ENCODE measurements at places on chromosomes 5 and 9. TPM values are rescaled to one million over a fixed set of nuclear protein-coding genes. Genes with fewer than 3 reads are reported as not detected.
A peak's percentile ranks its signal among the peaks of the same experiment; 100 is the strongest.

DNA sequence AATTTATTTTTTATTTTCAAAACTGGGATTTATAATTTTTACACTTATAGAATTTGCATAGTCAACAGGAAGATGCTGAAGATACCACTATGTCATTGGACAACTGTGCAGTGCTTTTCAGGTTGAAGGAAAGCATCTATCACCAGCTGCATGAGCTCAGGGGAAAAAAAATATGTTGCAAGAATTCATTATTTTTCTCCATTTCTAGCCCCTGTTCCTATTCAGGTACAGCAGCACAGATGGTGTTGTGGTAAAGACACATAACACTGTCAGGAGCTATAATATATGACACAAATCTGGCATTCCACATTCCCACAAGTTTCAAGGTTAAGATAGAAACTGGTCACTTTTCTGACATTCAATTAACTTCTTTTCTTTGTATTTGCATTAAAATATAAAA is 1088.6 kb downstream of the MAT2B start:
- DNase-seq, result no peak

DNA sequence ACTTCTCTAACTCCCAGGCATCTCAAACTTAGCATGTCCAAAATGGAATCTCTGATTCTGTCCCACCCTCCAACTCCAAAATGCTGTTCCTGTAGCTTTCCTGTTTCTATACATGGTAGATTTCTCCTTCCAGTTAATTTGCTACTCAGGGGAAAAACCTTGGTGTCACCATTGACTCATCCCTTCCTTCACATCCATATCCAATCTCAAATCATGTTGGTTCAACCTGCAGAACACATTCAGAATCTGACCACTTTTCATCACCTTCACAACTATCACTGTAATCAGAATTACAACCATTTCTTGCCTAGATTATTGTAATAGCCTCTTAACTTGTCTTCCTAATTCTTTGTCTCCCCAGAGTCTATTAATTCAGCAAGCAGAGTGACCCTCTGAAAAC is 10.8 kb downstream of the RIOK2 start:
- no peak for DNase-seq

GRCh38 chr5:141657404-141657803 is 6.2 kb upstream of the FCHSD1 start:
- DNase-seq, result no peak

GRCh38 chr5:107112216-107112615 is 558.5 kb downstream of the EFNA5 start:
- DNase-seq, result no peak

GRCh38 chr5:62199792-62200716 is 106.0 kb upstream of the KIF2A start:
- DNase-seq, result no peak

DNA sequence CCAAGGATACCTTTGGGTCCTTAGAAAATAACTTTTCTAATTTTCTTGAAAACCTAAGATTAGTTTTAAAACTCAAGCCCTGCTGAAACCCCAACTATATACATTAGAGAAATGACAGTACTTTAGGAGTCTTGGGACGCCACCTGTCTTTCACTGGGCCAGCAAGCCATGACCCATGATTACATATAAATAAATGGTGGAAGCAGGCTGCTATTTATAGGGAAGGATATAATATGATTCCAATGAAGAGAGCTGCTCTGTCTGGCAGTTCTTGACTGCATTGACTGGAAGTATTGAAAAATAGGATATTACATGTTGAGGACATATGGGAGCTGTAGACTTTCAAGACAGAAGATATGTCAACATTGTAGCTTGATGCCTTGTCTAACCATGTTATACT is 7.3 kb downstream of the JMY start:
- no peak for DNase-seq

GRCh38 chr5:168301593-168302390 is 10.3 kb downstream of the WWC1 start:
- peak; percentile 84 for DNase-seq

- no peak for DNase-seq
Measured at GRCh38 chr9:92607088-92607487, 62.8 kb downstream of the IPPK start.

DNA sequence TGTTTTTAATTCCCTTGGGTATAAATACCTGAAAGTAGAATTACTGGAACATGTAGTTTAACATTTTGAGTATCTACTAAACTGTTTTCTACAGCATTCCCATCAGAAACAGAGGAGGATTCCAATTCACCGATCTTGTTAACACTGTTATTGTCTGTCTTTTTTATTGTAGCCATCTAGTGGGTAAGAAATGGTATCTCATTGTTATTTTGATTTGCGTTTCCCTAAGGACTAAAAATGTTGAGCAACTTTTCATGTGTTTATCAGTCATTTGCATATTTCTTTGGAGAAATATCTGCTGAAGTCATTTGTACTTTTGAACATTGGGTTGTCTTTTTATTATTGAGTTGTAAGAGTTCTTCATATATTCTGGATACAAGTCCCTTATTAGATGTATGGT is 135.2 kb upstream of the NFIL3 start:
- no peak for DNase-seq

- peak; percentile 23 for DNase-seq
Measured at GRCh38 chr5:172312286-172312685, 28.7 kb upstream of the UBTD2 start.

DNA sequence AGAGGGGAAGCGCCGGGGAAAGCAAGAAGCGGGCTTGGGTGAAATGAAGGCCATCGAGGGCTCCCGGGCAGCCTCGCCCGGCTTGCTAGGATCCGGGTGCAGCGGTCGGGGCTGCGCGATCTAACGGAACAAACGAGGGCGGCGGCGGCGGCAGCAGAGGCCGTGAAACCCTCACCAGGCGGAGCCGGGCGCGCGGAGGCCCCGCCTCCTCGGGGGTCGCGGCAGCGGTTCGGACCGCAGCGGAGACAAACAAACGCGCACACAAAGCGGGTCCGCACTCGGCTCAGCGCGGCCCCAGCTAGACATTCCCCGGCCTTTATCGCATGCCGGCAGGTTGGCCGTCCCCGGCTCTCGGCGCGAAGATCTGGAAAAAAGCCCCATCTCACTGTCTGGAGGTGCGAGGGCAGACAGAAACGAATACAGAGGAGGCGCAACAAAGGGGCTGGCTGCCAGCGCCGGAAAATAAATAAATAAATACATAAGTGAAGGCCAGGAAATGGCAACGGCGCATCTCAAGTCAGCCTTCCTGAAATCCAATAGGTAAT is 10.5 kb upstream of the TRIM36 start:
- peak; percentile 85 for DNase-seq

DNA sequence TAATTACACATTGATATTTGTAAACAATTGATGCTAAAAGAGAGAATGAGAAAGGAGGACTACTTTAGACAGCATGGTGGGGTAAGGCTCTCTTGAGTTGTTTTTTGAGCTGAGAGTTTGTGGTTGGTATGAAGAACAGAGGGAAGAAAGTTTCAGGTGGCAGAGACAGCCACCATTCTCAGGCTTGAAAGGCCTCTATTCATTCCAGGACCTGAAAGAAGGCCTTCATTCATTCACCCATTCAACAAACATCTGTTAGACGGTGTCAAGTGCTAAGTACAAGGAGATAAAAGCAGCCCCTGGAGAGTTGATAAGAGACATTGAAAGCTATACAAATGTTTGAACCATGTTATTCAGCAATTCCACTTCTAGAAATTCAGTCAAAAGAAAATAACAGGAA is 21.7 kb upstream of the ADAM19 start:
- no peak for DNase-seq

DNA sequence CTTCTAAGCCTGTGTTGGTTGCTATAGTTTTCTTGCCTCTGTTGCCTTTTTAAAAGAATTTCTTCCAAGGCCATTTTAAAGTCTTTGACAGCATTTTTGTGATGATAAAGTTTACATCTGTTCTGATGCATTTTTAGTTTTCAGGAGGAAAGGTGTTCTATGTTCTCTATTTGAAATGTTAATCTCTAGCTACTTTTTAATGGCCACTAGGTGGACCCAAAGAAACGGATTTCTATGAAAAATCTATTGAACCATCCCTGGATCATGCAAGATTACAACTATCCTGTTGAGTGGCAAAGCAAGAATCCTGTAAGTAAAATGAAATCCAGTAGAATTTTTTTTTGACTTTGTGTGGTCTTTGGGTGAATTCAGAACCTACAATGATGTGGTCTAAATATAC is 60.2 kb downstream of the MELK start:
- no peak for DNase-seq

GRCh38 chr5:57327561-57328367 is 153.9 kb downstream of the GPBP1 start:
- DNase-seq, result no peak

DNA sequence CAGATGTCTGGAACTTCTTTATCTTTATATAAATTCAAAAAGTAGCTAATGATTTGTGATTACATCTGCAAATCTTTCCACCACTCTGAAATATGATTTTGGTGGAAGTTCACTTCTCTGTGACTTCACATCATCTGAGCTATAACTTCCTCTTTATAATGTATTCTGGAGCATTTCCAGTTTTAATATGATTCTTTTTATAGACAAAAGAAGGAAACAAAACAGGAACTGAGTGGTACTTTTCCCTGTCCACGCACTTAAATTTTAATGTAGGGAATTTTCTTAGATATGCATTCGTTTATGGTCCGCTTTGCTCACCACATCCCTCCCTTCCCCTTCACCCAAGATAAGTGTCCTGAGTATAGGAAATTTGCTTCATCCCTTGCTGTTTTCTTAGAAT is 333.5 kb downstream of the CHSY3 start:
- DNase-seq, result no peak

DNA sequence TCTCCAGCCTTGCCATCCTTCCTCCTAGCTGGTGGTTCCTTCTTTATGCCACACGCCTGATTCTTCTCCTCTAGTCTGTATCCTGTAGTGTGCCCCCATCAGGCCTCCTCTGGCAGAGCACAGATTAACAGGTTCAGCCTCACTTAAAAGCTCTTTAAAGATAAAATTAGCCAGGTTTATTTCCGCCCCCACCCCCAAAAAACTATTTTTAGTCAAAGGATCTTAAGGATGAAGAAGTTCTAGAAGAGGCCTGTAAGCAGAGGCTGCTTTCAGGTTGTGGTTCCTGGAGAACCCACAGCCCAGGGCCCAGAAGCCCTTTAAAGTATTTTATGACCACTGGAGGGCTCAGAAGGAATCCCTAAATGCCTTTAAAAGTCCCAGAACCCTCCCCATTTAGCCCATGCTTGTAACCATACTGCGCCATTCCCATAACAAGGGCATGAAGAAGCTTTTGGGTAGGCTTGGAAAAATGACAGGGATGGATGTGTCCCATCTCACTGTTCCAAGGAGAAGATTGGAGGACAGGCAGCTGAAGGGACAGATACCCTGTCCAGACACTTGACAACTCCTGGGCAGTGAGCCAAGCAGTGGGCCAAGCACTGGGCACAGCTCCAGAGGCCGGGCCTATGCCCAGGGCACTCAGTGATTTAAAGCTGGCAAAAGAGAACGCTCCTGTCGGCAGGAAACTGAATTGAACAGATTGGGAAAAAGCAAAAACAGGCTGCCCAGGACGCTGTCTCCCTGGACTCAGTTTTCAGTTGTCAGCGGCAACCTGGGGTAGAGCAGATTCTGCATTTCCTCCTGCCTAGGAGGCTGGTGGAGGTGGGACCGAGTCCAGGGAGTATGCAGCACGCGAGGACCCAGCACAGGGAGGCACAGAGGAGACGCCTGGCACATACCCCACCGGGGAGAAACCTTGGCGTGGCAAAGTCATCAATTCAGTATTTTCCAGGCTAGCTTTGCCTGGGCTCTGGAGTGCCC is 106.3 kb upstream of the SSBP2 start:
- DNase-seq, result peak; percentile 80

DNA sequence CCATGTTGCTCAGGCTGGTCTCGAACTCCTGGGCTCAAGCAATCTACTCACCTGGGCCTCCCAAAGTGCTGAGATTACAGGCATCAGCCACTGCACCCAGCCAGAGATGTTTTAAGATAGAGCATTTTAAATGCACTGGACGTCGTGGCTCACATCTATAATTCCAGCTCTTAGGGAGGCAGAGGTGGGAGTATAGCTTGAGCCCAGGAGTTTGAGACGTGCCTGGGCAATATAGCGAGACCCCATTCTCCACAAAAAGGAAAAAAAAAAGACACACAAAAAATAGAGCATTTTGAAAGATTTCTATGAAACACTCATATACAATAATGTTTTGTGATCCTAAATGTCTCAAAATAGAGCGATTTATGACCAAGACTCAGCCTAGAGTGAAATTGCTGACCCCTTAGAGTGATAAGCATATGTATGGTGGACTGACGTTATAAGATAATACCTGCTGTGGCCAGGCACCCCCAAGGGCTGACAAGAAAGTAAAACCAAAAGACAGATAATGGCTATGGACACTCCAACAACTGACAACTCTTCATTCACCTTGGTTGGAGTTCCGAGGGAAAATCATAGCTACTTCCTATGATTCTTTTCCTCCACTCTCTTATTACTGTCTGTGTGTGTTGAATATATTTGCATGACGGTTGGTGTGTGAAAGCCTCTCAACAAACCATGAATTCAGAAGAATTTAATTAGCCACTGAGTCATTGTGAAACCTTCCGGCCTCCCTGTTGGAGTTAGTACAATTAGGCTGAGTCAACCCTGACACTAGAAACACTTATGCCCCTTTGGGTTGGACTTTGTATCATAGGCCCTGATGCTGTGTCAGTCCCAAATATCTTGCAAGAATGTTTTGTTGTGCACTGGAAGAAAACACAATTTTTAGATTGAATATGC is 526.5 kb upstream of the NUDT12 start:
- DNase-seq, result no peak

GRCh38 chr9:37221489-37222106 is 101.2 kb downstream of the ZCCHC7 start:
- no peak for DNase-seq

DNA sequence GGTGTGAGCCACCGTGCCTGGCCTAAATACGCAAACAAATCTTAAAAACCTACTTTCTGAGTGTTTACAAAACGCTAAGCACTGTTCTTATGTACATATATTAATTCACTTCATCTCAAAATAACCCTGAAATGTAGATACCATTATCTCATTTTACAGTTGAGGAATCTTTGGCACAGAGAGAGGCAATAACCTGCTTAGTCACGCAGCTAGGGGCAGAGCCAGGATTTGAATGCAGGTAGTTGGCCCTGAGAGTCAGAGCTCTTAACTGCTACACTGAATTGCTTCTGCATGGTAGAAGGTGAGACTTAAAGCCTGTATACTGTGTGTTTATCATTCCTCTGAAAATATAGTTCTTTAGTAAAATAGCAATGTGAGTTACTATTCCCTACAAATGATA is 21.9 kb downstream of the ARHGEF37 start:
- DNase-seq, result no peak

The SV2C gene
- not detected for total RNA-seq

The SVEP1 gene
- total RNA-seq, result 0.44 TPM

The PCDHB15 gene
- total RNA-seq, result 9.8 TPM

The BHMT2 gene
- 0.46 TPM for total RNA-seq
